SK-MEL-5 (cell line): ENCODE measurements at places on chromosomes 1 and 21.

- DNase-seq = peak; percentile 78
These were observed at the start of gene BACE2 for GRCh38 chr21:41167348-41168342. Gene BACE2, plus strand, starts transcription at chr21:41168160. Its CDS starts 104 bp downstream, at chr21:41168264.

DNA sequence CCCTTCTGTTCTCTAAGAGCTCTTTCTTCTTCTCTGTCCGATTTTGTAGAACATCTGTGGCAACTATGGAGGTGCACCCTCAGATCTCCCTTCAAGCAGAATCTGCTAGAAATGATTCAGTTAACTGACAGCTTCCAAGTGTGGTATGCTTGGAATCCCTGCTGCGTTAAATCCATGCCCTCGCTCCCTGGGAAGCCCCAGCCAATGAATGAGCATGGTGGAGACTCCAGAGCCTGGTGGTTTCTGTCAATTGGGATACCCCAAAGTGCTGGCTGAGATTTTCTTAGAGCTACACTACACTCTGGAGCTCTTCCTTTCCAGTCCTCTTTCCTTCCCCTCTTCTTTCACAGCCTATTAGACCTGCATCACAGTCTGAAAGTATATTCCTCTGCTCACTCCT lies 116.3 kb upstream of the C1orf21 start:
- no peak for DNase-seq

DNA sequence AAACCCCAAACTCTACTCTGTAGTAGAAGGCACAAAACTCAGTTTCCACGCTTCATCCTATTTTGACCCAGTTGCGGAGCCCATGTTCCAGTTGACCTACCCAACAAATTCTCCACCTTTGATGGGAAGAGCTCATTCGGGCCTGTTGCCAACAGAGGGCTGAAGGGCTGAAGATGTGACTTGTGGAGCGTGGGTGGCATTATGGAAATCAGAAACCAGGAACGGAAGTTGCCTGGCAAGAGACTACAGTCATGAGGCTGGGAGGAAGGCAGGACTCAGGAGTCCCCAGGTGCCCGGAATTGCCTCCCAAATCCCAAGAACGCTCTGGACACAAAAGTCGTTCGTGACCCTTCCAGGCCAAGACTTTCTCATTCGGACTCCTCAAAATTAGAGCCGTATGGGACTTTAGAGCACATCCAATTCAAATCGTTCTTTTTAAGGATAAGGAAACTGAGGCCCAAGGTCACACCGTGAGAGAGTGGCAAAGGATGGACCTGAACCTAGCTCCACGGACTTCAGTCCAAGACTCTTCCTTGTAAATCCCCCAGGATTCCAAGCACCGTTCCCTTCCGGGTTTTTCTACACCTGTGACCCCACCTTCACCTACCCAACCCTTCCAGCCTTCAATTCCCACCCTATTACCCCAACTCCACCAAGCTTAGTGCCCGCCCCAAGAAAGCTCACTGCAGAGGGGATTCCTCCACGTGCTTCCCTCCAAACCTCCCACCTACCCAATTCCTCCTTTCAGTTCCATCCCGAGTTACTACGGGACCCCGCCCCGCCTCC lies 739 bp downstream of the SMG5 start:
- peak; percentile 52 for DNase-seq

DNA sequence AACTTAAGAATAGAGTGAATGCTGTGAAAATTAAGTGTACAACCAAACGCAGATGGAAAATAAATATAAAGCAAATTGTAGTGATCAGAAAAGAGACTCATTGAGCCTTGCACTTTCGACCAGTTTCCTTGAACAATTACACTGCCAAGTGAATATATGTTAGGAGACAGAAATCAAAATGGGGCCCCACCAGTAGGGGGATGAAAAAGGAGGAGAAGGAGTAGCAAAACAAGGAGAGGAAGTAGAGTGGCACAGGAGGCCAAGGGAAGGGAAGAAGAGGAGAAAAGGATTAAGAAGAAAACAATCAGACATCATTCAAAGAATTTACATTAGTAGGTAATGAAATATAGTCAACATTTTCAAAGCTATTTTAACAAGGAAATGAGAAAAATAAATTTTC lies 1770.6 kb downstream of the PLA2G4A start:
- peak; percentile 15 for DNase-seq

DNA sequence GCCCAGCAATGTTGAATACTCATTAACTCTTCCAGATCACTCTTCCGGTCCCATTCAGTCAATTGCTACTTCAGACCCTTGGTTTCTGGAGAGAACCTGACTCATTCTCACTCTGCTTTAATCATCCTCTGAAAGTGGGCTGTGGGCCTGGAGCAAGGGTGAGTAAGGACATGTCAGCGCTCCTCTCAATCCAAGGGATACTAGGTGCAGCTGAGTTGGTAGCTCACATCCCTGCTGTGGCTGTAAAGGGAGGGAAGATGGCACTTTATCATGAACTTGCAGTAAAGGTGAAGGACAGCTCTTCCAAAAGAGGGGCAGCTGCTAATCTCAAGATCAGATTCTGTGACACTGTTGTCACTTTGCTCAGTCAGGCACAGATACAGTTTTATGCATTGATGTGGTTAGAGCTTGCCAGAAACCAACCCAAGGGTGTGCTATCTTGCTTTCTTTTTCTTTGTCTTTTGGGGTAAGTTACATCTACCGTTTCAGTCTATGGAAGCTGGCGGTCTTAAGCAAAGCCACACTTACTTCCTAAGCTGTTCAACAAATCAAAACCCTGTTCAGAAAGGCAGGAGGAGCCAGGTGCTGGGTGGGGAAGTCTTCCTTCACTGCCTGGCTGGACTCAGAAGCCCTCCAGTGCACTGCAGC lies 26.5 kb upstream of the NTPCR start:
- DNase-seq = no peak

DNA sequence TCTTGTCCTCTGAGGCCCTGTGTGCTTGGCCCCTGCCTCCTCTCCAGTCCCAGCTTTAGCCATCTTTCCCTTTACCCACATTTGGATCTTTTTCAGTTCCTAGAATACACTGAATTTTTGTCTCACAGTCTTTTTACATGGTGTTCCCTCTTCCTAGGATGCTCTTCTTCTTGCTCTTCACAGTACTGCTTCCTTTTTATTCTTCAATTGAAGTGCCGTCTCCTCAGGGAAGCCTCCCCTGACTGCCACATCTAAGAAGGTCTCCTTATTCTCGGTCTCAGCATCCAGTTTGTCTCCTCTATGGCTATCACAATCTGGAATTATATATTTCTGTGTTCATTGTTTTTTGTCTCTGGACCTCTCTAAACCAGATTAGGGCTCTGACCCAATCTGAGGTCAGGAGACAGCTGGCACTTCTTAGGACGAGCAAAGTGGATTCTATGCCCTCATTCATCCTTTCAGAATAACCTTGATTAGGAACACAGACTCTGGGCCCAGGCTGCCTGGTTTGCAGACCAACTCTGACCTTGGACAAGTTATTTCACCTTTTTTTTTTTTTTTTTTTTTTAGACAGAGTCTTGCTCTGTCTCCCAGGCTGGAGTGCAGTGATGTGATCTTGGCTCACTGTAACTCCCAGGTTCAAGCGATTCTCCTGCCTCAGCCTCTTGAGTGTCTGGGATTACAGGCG lies 3.2 kb upstream of the FGR start:
- no peak for DNase-seq

- DNase-seq = no peak
These were observed 489 bp downstream of the ACTN2 start for GRCh38 chr1:236686815-236687160.

GRCh38 chr1:10014016-10014415 lies 17.0 kb downstream of the RBP7 start:
- DNase-seq = no peak

DNA sequence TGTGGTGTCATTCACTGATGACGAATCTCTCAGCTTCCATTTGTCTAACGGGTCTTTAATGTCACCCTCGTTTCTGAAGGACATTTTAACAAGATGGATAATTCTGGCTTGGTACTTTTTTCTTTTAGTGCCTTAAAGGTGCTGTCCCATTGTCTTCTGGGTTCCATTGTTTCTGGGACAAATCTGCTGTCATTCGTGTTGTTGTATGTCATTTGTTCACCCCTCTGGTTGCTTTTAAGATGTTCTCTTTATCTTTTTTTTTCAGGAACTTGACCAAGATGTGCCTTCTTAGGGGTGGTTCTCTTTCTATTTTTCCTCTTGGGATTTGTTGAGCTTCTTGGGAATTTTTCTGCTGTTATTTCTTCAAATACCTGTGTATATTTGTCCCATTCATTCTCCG lies 14.0 kb upstream of the MMEL1 start:
- no peak for DNase-seq

DNA sequence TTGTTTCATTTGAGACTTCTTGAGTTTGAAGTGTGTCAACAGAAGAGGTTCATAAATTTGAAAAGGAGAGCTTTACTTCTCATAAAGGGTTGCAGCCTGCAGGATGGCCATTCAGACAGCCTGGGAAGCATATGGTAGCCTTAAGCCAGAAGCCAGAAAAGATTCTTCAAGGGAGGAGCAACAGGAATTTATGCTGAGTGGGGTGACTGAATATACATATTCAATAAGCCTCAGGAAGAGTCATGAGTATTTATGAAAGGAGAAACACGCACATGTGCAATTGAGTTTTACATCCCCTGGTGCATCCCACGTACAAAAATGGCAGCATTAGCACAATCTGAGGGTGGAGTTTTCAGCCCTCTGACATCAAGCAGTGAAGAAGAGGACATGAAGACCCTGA lies 290.2 kb downstream of the KCTD3 start:
- no peak for DNase-seq

- DNase-seq = no peak
These were observed 93.9 kb downstream of the SLC30A10 start for GRCh38 chr1:219834314-219834917.

- DNase-seq = no peak
These were observed 51.0 kb upstream of the F3 start for GRCh38 chr1:94592571-94592920.

GRCh38 chr1:163768576-163768975 lies 446.8 kb downstream of the NUF2 start:
- no peak for DNase-seq

GRCh38 chr1:223017291-223017690 lies 125.8 kb downstream of the TLR5 start:
- no peak for DNase-seq

- DNase-seq = no peak
These were observed 34.4 kb downstream of the PALMD start for GRCh38 chr1:99680270-99680669.

GRCh38 chr1:217478450-217478849 lies 152.4 kb downstream of the GPATCH2 start:
- no peak for DNase-seq

- DNase-seq = no peak
These were observed 17.5 kb downstream of the COL9A2 start for GRCh38 chr1:40299366-40300248.

DNA sequence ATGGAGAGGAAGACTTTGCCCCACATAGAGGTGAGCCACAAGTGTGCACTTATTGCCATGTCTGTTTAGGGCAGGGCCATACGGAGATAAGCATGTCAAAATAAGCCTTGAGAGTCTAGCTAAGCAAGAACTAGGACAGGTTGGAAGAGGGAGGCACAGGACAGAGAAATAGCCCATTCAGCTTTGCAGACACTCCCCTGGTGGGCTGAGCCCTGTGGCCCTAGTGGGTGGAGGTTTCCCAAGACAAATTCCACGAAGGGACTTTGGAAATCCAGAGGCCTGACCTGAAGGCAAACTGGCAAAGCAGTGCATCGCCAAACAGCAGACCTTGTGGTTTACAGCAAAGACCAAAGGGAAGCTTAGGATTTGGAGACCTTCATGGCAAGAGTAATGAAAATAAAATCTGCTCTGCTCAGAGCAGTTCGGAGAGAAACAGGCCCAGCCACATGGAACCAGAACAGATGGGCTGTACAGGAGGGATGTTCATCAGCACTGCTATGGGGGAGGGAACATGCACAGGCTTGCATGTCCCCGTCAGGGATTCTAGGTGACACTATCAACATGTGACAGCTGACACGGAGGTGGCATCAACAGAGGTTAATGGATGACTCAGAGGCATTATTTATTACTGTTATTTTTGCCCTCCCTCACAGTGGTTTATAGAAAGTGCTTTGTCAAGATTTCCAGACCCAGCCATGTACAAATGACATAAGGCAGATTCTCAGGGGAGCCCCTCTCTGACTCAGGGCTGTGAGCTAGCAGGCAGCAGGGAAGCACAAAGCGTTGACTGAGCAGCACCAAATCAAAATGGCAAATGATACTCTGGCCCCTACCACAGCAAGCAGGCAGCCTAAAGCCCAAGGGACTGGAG lies 90.1 kb upstream of the IRF2BP2 start:
- DNase-seq = no peak

DNA sequence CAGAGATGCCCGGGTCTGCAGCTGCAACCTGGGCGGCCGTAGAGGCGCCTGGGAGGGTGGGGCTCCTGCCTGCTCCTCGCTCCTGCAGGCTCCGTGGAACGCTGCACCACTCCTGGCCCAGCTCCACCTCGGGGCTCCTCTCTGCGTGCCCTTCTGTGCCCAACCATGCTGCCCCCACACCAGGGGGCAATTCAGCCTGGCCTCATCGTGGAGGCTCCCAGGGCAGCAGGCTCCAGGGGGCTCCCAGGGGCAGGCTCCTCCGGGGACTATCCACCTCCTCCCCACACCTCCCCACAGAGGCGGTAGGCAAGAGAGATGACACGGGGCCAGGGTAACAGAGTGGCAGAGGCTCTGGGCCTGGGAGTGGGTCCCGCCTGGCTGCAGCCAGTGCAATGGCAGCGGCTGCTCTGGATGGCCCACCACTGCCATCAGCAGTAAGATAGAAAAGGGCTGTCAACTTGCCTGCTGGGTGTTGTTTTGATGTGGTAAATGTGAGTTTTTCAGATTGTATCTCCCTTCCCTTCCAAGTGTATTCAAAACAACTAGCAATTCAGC lies 22.4 kb upstream of the LRRC8C start:
- no peak for DNase-seq

DNA sequence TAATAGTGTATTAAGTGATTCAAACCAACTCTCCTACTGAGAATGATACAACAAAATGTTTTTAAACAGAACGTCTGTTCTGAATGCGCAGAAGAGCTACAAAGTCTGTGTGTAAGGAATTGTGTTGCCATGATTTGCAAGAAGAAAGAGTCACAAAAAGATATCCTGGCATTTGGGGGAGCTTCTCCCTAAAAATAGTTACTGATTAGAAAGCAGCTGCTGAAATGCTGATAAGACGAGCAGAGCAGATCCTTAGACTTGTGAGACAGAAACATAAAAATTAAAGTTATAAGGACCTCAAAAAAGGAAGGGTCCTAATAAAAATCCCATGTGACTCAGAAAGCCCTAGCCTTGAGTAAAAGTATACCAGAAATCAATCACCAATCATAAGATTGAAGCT lies 54.9 kb upstream of the CRB1 start:
- DNase-seq = no peak
